ENCODE measurements at places on chromosomes 1 and 21.

DNA sequence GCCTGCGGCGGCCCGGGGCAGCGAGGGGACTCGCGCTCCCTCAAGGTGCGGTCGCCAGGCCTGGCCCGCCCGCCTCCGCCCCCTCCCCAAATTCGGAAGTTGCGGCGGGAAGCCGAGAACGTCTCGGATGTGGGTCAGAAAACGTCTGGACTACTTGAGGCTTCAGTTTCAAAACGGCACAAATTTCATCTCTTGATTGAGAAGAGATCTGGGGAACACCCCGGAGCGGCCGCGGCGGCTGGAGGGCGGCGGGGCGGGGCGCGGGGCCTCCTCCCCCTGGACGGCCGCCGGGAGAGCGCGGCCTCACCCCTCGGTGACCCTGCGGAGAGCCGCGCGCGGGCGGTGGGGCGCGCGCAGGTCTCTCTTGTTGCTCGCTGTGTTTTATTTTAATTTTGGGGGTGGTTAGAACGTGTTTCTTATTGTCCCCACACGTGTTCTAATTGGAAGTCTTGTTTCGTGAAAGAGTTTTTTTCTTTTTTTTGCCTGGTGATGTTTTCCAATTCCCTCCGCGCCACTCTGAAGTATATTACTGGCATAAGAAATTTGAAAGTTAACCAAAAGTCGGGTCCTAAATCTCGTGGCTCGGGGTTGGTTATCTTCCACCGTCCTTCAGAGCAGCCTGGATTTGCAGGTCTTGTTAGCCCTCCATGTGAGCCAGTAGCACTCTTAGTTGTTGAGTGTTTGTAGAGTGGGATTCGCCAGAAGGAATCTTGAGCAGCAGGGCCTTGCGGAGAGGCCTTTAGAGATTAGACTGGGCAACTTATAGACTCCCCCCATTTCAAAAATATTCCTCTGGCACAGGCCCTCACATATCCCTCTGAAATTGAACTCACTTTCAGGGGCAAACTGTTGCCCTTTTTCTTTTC is 749 bp downstream of the PCBP3 start:
- DNase-seq, result no peak

DNA sequence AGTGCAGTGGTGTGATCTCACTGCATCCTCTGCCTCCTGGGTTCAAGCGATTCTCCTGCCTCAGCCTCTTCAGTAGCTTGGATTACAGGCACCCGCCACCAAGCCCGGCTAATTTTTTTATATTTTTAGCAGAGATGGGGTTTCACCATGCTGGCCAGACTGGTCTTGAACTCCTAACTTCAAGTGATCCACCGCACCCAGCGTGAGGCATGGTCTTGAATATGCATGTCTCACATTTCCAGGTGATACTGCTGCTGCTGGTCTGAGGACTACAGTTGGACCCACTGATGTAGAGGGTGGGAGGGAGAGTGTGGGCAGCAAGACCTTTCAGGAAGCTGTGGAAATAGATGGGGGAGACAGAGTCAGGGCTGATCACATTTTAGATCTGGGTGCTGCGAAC is 21.9 kb upstream of the ASAP3 start:
- DNase-seq, result no peak

GRCh38 chr21:45162809-45163208 is 88.4 kb downstream of the ADARB1 start:
- DNase-seq, result no peak

DNA sequence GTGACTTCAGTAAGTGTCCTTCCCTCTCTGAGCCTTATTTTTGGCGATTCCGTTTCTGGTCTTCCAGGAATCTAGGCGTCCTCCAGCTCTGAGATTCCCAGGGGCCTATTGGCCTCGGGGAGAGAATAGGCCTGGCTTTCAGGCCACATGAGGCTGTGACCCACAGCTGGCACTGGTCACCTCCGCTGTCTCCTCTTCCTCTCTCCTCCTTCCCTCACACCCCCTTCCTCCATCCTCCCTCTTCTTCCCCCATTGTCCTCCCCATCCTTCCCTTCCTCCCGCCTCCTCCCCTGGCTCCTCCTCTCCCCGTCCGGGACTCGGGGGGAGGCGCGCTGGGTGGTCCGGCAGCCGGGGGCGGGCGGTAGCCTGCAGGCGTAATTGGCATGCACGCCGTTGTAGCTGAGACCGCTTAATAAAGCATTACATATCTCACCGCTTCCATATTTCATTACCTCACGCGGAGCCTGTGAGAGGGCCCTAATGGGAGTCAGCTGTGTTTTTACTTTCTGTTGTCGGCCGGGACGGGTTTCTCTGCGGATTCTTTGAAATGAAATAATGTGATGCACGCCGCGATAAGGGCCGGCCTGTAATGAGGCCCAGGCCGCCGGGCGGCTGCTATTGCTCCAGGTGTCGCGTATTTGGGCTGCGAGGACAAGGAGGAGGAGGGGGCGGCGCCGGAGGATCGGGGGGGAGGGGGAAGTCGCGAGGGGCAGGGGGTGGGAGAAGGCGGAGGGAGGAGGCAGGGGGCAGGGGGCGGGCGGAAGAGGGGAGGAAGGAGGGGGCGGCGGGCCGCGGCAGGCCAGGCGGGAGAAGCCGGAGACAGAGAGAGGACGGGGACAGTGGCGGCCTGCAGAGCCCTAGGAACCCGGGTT is 95.3 kb downstream of the FOXD2 start:
- DNase-seq, result no peak

DNA sequence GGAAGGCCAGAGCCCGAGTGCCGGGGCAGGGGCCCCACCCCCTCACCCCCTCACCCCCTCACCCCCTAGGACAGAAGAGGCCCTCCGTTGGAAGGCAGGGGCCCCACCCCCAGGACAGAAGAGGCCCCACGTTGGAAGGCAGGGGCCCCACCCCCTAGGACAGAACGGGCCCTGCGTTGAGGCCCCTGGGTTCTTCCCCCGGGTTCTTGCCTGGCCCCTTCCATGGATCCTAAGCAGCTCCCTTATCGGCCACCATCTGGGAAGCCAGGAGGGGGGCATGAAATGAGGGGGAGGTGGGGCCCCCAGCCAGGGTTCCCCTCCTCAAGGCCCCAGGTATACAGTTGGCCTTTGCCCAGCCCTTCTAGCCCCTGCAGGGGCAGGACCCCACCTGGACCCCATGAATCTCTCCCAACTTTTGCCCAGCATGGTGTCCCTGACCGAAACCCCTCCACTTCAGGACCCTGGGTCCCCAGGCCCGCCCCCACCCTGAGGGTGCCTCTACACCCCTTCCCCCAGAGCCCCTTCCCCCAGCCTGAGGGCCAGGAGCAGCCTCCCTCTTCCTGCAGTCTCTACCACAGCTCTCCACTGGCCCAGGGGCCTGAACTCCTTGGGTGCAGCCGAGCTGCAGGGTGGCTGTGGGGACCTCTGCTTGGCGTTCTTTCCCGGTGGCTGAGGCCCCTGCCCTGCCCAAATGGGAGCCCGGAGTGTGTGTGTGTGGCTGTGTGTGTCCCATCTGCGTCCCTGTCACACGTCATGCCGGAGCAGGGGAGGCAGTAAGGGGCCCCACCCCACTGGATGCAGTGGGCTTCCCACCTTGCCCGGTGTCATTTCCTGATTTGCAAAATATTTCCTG is 4.3 kb upstream of the VWA1 start:
- no peak for DNase-seq

DNA sequence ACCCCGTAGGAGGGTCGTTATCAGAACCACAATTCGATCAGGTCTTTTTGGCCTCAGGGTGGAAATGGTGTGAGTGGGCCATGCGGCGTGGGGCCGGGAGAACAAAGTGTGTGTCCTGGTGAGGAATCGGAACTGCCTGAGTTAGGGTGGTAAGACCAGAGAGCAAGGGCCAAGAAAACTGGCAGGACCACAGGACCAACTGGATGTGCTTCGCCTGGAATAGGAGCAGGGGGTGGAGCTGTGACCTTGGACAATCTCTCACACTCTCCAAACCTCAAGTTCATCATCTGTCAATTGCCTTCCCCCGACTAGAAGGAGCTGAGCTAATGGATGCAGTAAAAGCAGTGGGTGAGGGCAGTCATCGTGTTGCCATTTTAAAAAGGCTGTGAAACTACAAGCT is 59.5 kb downstream of the NAV1 start:
- DNase-seq, result no peak

DNA sequence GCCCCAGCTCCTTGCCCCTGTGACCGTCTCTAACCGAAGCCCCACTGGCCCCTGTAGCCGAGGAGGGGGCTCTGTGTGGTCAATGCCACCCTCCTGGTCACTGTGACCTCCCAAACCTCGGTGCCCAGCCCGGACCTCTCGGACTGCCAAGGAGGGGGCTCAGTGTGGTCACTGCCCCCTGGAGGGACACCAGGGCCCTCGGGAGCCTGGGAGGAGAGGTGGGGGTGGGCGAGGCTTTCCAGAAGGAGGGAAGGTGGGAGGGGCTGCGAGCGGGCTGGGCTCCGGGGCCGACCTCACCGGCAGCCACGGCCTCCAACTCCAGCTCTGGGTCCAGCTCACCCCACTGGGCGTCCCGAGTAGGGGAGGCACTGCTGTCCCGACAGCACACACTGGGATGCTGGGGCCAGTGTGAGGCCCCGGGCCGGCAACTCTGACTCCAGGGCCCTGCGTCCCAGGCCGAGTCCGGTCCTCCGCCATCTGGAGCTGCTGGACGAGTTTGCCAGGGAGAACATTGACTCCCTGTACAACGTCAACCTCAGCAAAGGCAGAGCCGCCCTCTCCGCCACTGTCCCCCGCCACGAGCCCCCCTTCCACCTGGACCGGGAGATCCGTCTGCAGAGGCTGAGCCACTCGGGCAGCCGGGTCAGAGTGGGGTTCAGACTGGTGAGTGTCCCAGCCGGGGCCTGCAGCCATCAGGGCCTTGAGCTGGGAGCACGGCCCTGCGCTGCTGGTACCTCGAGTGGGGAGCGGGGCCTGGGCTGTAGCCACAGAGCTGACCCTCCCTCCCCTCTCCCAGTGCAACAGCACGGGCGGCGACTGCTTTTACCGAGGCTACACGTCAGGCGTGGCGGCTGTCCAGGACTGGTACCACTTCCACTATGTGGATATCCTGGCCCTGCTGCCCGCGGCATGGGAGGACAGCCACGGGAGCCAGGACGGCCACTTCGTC is 6.4 kb downstream of the SCNN1D start:
- DNase-seq, result no peak

DNA sequence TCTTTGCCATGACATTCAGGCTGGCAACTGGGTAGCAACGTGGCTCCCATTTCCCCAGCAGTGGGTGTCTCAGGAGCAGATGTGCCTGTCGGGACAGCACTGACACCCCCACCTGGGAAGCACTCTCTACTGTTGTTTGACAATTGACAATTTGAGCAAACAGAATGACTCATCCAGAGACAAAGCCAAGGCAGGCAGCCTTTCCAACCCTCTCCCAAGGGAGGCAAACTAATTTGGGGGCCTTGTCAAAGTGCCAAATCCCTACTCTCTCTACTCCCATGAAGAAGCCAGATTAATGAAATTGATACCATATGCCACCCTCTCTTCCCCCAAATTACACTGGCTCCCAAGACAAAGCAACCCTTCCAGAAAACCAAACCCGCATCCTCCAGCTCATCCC is 65.6 kb downstream of the GRIK3 start:
- DNase-seq, result no peak

GRCh38 chr1:220905650-220906560 is 26.7 kb downstream of the HLX start:
- no peak for DNase-seq

DNA sequence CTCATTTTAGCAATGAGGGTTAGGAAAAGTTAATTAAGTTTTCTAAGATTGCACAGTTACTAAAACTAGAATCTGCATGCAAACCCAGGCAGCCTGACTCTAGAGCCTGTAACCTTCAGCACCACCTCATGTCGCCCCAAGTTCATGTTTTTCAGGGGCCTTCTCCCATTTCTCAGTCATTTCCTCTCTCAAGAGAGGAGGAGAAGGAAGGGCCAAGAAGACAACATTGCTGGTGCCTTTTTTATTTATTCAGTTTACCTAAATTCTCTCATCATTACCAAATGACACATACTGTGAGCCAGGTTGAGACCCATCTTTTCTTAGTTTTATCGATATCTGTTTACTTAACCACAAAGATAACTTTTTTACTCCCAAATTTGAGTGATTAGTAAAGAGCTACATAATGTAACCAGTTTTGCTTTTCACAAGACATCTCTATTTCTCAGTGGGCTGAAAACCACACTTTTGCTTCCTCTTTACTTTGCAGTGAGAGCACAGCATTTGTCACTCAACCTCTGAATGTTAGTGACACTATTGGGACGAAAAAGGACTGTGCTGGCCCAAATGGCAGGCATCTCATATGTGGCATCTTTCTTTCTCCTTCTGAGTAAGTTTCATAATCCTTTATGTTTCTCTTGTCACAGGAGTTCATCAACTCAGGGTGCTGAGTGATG is at the start of gene CD101:
TSS of gene CD101 (plus strand) at position 507 of the 674 bp plus-strand sequence. CDS start at position 565, 58 bp downstream.
- no peak for DNase-seq

DNA sequence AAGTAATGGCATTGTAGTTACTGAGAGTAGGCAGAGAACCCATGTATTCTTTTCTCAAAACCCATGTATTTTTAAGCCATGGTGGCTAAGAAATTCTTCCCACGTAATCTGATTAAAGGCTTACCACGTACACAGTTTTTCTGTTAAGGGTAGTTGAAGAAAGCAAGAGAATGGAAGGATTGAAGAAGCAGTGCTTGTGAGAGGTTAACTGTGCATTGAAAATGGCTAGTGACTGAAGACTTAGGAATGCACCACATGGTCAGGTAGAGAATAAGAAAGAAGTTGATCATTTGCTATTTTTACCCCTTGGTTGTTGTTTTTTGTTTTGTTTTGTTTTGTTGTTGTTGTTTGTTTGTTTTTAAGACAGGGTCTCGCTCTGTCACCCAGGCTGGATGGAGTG is 178.9 kb upstream of the SNX7 start:
- DNase-seq, result no peak

- DNase-seq, result no peak
These were observed 249.9 kb downstream of the LRRIQ3 start for GRCh38 chr1:73948055-73948454.

GRCh38 chr1:95015076-95015475 is 57.7 kb downstream of the ALG14 start:
- no peak for DNase-seq

DNA sequence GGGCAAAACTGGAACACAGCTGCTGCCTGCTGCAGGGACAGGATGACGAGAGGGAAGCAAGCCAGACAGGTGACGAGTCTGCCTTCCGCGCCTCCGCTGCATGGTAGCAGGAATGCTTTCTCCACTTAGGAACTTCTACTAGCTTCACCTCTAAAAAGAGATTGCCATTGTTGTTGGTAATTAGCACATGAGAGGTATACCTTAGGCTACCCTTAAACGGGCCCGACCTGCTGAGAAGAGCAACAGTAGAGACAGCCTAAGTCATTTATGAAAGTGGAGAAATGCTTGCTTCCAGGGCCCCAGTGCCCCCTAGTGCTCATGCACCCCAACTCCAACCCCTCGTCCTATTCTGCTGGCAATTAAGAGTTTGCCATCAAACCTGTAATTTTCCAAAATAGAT is 96.9 kb upstream of the AKT3 start:
- no peak for DNase-seq

DNA sequence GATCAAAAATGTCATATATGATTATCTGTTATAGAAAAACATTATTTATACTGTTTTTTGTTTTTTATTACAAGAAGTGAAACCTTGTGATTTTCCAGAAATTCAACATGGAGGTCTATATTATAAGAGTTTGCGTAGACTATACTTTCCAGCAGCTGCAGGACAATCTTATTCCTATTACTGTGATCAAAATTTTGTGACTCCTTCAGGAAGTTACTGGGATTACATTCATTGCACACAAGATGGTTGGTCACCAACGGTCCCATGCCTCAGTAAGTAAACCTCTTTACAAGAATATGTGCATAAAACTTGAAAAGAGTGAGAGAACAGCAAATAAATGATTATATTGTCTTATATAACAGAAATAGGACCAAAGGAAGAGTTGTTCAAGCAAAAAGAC is 14.5 kb downstream of the CFHR4 start:
- DNase-seq, result no peak

- no peak for DNase-seq
These were observed 324.9 kb upstream of the POU3F1 start for GRCh38 chr1:38371505-38371844.

- no peak for DNase-seq
These were observed 3.5 kb downstream of the YOD1 start for GRCh38 chr1:207047505-207047904.

Data from glomerular endothelial cell (primary cell).